ENCODE measurements at places on chromosomes 3 and 15.

DNA sequence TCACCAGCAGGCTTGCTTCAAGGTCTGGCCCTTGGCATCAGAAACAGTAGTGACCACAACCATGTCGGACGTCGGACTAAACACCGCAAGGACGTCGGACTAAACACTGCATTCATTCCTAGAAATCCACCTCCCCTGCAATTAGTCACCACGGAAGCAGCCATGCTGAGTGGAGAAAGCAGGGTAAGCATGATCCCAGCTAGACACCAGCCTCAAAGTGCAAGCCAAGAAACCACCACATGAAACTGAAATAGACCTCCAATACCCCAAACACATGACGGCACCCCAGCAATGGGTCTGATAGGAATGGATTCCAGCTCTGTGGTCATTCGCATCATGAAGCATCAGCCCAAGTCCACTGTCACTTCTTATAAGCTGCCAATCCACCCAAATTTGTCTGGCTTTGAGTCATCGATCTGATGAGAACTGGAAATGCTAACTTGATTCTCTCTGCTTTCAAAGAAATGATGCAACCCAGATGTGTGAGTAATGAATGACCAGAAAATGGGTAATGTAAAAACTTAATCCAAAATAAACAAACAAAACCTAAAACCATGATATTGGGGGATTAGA is 348.3 kb upstream of the TMCO5A start:
- DNase-seq = no peak

GRCh38 chr3:147393943-147394883 is 12.1 kb downstream of the ZIC4 start:
- no peak for DNase-seq

GRCh38 chr3:124034844-124035152 is 42.9 kb upstream of the ROPN1 start:
- no peak for DNase-seq

DNA sequence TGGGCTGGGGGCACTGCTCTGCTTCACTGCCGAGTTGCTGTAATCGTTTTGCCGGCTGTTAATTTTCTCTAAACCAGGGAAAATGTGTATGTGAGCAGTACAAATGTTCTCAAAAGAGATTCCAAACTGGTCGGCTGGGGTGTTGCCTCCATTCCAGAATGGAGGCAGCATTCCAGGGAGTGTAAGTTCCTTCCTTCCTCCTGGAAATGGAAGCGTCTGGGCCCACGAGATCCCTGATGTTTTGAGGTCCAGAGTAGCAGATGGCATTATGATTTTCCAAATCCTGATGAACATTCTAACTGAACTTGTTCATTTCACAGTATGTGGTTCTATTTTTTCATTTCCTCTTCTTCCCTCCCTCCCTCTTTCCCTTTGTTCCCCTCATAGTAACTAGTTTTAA is 64.4 kb upstream of the SKOR1 start:
- DNase-seq = no peak

- DNase-seq = peak; percentile 82
Observed at GRCh38 chr15:66630801-66631351, 65.1 kb upstream of the LCTL start.

All from right cardiac atrium (tissue), 5 donors.